ENCODE measurements at places on chromosomes 3 and 15.

DNA sequence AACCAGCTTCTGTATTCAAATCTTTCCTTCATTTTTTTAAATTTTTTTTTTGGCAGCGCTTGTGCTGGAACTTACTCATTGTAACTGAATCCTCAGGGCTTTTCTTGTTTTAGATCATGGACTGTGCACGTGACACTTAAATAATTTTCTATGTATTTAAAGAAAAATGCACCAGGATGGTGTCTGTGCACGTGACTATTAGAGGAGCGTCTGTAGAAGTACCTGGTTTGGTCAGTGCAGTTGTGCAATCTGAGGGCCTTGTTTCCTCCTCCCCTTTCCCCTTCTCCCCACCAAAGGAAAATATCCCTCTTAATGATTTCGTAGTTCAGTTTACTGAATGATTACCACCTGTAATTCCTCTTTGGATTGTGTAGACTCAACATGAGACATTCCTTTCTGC, 31.3 kb downstream of the EDEM1 start:
- no peak for DNase-seq

DNA sequence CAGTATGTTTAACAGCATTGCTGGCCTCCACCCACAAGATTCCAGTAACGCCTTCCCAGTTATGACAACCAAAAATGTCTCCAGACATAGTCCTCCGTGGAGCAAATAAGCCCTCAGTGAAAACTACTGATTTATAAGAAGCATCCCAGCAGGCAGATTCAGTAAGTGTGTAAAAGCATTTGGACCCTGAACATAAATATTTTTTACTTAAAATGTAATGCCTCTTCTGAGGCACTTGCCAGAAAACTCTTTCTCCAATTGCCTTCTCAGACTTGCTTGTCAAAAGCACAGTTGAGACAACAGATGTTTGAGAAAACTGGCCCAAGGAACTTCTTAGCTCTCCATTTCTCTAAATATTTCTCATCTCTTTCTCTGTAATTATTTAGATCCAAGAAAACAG, 31.8 kb upstream of the DCLK3 start:
- DNase-seq: no peak

DNA sequence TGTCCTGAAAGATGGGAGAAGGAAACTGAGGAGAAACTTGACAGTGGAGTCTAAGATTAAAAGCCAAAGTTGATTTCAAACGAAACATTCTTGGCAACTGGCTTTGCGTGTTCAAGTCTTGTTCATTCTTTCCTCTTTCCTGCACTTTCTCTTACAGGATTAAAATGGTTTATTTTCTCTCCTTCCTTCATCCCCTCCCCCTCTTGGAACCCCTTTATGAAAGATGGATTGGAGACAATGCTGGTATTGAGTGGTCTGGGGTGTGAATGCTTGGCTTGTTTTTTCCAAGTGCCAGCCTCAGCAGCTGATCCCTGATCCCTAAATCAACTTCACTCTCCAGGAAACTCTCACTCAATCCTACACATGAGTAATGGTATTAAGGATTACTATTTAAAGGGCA, 703 bp upstream of the LSAMP start:
- no peak for DNase-seq

DNA sequence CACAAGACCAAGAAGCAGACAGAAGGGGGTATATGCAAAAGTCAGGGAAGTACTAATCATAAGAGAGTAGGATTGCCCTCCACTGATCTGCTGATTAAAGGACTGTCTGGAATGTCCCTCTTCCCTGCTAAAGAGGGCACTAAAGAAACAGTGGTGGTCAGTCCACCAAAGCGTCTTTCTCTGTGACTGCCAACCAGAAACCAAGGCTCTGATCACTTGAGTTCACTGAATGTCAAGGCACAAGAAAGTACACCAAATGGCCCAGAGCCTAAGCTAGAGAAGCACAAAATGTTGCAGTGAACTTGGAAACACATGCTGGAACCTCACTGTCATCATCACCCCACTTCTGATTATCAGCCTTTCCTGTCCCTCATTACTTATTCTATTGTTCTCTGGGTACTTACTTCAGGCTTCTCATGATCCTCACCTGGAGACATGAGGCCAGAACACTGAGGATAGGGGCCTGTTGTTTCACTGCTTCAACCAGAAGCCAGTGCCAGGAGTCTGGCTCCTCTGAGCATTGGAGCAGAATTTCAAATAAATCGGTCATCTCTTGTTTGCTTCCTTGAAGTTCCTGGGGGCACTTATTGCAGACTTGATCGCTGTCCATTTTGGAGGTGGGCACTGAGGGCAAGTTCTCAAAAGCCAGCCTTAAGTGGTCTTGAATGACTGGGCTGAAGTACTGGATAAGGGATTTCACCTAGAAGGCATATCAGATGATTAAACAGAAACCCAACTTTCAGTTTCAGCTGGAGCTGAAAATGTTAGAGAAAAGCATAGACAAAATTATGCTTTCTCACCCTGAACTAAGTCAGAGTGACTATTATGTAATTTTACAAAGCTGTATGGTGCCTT, 58.9 kb downstream of the EIF3J start:
- DNase-seq: no peak

DNA sequence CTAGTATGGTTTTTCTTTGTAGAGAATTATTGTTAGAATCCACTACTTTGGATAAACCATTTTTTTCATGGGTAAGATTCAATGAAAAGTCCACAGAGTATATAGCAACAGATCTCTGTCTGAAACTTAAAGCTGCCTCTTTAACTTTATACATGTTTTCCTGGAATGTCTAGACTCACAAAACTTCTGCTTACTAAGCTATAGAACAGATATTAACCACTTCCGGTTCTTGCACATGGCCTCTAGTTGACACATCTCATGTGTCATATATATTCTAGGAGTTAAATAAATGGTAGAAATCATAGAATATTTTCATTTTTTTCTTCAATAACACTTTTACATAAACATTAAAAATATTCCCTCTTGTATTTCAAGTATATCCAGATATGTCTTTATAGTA, 1693.9 kb downstream of the SI start:
- DNase-seq: no peak
